Breast epithelium (tissue), 4 donors: ENCODE measurements at places on chromosomes 4 and X. TPM values are rescaled to one million over a fixed set of nuclear protein-coding genes. Genes with fewer than 3 reads are reported as not detected.
A peak's percentile ranks its signal among the peaks of the same experiment; 100 is the strongest.

DNA sequence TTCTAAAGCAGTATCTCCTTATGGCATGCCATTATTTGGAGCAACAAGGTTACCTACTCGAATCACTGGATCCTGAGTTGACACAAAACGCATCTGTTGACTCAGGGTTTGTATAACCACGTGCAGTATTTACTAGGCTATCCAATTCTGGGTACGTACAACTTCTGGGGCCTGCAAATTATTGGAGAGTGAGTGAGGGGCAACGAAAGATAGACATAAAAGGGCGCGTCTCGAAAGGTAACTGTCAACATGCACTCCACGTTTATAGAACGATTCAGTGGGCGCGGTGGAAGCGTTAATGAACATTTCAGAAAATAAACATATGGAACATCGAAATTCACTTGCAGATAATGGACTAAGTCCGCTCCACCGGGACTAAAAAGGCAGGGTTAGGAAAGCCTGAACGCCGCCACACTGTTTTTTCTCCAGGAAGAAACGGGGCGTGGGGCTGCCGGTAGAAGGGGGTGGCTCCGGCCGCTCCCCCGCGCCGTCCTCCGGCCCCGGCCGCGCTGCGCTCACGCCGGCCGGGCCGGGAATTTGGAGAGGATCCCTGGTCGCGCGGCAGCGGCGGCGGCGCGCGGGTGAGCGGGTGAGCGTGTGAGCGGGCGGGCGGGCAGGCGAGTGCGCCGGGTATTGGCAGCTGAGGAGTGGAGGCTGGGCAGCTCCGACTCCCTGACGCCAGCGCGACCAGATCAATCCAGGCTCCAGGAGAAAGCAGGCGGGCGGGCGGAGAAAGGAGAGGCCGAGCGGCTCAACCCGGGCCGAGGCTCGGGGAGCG is at the start of gene SMAD1:
Gene SMAD1 (plus strand): TSS at position 690 of the 778 bp plus-strand sequence. CDS start 32,761 bp downstream, outside the sequence.
- peak; percentile 72 for DNase-seq

The DRD5 gene
- total RNA-seq: not detected

DNA sequence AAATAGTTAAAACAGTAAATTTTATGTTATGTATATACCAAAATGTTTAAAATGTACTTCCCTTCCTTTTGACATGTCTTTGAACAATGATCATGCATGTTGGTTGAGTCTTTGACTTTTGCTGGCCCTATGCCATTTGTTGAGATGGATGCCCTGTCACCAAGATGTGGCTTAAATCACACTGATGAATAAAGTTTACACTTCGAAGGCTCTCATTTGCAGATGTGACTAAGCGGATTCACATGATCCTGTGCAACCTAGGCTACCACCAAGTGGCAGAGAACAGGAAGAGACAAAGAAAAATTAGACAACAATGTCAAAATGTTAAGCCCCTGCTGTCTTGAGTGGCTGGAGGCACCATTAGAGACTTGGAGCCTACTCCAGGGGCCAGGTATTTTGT is 139.9 kb downstream of the RAB28 start:
- no peak for DNase-seq

The IL13RA1 gene
- 80.8 TPM for total RNA-seq

- DNase-seq: no peak
Measured at GRCh38 chrX:137479386-137479785, 86.5 kb upstream of the ZIC3 start.

- DNase-seq: no peak
Measured at GRCh38 chrX:74458736-74459135, 37.4 kb downstream of the SLC16A2 start.

- DNase-seq: no peak
Measured at GRCh38 chr4:86615501-86615900, 21.4 kb downstream of the PTPN13 start.

DNA sequence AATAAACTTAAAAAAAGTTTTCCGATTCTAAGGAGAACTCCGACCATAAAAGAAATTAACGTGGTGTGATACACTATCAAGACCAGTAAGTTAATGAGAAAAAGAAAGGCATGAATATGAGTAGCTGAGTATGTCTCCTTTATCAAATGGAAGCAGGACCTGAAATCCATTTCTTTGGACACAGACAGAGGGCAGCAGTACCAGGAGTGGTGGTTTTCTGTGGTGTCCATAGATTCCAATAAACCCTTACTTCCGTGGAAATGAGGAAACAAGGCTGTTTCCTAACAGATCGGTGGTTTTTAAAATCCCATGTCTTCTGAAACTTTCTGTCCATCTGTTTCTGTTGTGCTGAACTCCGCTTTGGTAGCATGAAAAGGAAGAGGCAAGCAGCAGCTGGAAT is 128.5 kb upstream of the TSPAN5 start:
- no peak for DNase-seq

GRCh38 chr4:23558101-23558500 is 331.7 kb downstream of the PPARGC1A start:
- no peak for DNase-seq

The SRPX gene
- 108 TPM for total RNA-seq

DNA sequence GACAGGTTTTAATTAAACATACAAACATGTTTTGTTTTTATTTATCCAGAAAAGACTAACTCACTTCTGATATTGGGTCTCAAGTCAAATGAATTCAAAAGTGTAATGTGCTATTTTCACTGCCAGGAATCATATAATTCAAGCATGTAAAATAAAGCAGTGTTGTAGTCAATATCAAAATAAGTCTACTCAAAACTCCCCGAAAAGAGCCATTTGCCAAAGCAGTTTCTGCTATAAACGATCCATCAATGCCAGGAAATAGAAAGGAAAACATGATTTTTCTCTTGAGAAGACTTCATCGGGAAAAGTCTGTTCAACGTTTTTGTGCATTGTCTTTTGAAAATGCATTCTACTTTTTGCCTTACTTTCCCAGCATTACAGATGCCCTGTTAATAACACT is 633.3 kb downstream of the FAT4 start:
- DNase-seq: no peak

- DNase-seq: no peak
Measured at GRCh38 chrX:48025561-48025960, 18.8 kb downstream of the SPACA5 start.

The HAUS7 gene
- total RNA-seq: 19.0 TPM

- DNase-seq: no peak
Measured at GRCh38 chr4:147355847-147356246, 125.0 kb upstream of the EDNRA start.

DNA sequence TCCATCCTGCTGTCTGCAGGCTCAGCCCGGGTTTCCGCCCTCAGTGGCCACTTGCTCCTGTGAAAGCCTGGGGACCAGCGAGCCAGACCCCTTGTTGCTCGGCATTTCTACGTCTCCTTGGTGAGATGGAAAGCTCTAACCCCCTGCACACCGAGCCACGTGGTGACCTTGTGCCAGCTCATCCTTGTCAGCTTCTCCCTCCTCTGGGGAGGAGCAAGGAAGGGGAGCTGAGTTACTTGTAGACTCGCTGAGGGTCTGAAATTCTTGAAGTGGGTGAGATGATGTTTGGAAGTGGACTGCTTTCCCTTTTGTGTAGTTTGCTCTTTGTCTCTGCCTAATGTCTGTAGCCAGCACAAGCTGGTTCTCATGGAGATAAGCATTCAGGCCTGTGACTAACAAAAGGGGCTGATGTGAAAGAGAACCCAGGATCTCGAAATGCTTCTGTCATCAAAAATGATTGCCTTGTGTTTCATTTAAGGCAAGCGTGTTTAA is 29.3 kb downstream of the RGS12 start:
- DNase-seq: no peak

- DNase-seq: no peak
Measured at GRCh38 chrX:15750611-15751154, 12.6 kb downstream of the CA5B start.

The NSUN7 gene
- total RNA-seq: 19.3 TPM

GRCh38 chr4:22496165-22496813 is 19.6 kb downstream of the ADGRA3 start:
- no peak for DNase-seq

The ZNF732 gene
- total RNA-seq: 0.66 TPM

DNA sequence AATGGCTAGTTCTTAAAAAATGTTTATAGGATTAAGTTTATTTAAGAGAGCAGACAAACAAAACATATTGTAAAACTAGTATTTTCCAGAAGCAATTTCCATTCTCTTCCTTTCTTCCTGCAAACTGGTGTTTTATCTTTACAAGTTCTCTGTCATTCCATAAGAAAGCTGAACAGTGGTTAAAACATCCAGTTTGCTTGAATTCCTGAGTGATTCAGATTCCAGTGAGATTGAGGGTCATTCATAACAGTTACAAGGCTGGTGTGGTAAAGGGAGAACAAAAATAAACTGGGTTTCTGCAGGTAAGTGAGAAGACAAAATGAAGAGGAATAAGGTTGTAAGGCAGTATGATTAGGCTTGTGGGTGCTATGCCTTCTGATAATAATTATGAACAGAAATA is 544.8 kb upstream of the DIPK2B start:
- no peak for DNase-seq

GRCh38 chr4:99651811-99652485 is 5.7 kb downstream of the C4orf54 start:
- DNase-seq: no peak

GRCh38 chrX:148203531-148203930 is 222.4 kb downstream of the FMR1NB start:
- DNase-seq: no peak

DNA sequence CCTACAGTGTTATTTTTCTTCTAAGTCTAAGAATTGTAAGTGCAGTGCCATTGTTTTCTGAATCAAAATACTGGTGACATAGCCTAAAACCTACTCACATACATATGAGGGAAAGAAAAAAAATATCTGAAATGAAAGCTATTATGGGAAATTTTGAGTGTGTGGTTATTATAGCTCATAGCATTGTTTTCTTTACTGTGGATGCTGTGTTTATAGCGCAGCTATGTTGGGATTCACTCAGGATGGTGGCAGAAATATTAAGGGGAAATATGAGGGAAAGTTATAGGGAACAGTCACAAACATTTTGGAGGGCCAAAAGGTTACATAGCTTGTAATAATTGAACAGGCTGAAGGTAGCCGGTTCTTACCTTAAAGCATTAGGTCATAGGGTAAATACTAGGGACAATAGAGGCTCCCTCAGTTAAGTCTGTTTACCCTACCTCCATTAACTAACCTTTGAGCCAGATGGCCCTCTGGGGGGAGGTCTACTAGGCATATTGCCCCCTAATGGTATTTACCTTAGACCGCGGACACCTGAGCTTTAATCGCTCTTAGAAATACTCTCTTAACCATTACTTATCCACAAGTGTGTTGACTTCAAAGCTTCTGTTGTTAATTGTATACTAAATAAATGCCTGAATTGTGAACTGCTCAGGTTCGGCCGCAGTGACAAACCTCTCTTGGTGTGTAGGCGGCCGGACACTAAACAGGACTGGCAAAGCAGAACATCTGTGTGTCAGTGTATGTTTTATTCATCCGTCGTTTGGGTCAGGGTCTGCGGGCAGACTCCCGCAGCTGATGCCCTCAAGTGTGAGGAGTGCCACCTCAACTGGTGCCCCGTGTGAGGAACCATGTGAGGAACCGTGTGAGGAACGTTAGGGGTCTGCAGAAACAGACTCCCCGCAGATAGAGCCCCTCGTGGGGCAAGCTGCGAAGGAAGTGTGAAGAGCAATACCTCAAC is 21.3 kb upstream of the SULT1B1 start:
- DNase-seq: no peak

GRCh38 chr4:114091546-114091945 is 112.1 kb upstream of the ARSJ start:
- no peak for DNase-seq

The GPRASP1 gene
- total RNA-seq: 7.5 TPM

DNA sequence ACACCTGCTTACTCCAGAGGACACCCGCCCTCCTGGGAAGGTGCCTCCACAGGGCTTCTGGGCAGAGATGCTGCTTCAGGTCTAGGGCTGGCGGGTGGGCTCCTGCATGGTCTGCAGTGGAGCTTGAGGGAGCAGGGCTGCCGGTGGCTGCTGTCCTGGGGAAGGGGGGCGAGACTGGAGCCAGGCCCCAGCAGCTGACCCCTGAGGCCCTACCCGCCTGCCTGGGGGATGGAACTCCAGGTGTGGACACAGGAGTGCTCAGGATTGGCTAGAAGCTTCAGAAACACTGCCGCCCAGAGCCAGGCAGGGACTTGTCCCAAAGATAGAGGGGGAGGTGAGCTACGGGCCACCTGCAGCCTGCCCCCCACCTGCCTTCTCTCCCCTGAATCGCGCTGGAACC is 33.0 kb upstream of the ADRA2C start:
- no peak for DNase-seq

GRCh38 chr4:166279261-166279660 is 406.2 kb downstream of the TLL1 start:
- DNase-seq: no peak

DNA sequence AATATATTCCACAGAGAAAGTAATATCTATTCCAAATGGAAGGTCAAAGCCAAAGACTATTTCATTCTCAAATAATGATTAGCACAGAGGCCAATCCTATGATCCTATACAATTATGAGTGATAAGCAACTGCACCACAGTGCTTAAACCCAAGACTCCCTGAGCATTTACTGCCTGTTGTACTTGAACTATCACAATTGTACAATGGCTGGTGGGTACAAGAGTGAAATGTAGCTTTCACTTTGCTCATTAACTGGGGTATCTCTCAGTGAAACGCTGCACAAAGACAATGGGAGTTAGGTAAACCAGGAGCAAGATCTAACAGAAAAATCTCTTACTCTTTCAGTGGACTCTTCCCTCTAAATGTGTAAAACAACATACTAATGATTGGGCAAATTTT is 24.3 kb downstream of the ABCG2 start:
- DNase-seq: no peak

- DNase-seq: no peak
Measured at GRCh38 chrX:11446336-11446735, 153.1 kb downstream of the AMELX start.
